Amniotic epithelial cell (primary cell): ENCODE measurements at places on chromosomes 4 and X.

GRCh38 chr4:148170408-148171365 is 271.5 kb downstream of the NR3C2 start:
- no peak for DNase-seq

DNA sequence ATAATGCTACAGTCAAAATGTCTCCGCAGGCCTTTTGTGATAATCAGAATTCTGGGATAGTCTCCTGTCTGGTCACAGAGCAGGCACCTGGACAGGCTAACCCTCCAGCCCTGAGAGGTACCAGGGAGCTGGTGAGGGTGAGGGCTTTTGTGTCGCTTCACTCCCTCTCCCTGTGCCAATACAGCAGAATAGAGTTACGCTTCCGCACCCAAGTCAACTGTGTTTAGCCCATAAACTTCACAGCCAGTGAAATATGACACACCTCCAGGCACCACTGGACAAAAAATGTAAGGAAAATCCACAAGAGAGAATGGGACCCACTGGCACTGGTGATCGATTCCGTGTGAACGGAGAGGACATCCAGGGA is 1.3 kb downstream of the GAK start:
- no peak for DNase-seq

DNA sequence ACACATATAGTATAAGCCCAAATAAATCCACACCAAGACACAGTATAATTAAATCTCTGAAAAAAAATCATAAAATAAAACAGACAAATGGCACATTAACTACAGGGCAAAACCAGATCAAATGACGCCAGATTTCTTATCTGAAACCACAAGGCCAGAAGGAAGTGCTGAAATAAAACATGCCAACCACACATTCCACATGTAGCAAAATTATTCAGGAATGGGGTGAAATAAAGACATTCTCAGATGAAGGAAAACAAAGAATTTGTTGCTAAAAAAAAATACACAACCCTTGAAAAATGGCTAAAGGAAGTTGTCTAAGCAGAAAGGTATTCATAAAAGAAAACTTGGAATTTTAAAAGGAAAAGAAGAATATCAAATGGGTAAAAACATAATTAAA is 4.5 kb upstream of the DCAF12L1 start:
- DNase-seq, result no peak

- no peak for DNase-seq
Measured at GRCh38 chrX:29196501-29196900, 609.3 kb downstream of the IL1RAPL1 start.

DNA sequence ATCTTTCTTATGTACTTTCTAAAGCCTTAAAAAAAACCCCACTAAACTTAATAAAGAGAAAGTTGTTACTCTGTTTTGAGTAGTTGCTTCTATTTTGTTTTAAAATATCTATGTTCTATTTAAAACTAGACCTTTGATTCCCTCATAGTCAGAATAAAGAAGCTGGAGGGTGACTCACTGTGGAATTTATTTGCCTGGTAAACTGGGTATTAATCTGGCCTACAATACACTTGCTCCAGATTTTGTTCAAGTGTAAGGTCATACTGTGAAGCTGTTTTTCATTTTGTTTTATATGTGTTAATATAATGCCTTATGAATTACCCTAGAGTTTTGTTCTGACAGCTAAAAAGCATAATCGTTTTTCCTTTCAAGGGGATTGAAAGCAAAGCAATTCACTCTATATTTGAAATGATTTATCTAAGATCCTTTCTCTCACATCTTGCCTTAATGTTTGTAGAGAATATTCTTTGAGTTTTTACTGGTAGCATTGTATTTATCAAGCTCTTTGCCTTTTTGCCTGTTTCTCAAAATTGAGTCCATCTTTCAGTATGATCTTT is 277.4 kb upstream of the PITX2 start:
- DNase-seq, result peak; percentile 30

DNA sequence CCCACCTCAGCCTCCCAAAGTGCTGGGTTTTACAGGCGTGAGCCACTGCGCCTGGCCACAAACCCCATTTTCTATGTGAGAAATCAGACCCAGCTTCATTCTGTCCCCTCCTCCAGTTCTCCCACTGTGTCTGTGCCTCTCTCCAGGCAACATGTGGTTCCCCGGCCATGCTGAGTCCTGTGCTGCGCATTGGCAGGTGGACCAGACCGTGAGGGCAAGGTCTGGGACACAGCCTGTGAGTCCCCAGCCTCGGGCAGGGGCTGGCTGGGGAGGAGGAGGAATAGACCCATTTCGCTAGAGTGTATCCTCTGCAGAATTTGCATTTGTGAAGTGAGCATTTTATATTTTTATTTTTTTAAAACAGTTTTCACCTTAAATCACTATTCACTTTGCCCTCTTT is 21.5 kb upstream of the CLDN24 start:
- DNase-seq, result no peak

GRCh38 chr4:83381173-83381572 is 46.5 kb upstream of the HPSE start:
- no peak for DNase-seq

DNA sequence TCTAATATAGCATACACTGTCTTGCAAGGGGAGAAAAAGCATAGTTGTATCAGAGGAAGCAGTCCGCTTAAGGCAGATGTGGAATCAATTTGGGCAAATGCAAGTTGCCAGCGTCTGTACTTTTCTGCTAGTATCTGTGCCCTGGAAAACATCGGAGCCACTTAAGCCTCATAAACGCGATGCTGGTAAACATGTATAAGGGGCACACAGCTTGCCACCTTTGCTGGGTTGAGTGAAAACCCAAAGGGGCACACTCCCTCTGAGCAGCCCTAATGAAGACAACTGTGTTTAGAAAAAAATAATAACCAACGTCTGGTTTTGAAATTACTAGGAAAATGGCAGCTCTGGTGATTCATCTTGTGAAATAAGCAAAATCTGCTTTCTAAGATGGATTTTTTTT is 24.3 kb downstream of the SMIM20 start:
- no peak for DNase-seq

GRCh38 chr4:20506827-20507226 is 193.4 kb upstream of the PACRGL start:
- peak; percentile 93 for DNase-seq

DNA sequence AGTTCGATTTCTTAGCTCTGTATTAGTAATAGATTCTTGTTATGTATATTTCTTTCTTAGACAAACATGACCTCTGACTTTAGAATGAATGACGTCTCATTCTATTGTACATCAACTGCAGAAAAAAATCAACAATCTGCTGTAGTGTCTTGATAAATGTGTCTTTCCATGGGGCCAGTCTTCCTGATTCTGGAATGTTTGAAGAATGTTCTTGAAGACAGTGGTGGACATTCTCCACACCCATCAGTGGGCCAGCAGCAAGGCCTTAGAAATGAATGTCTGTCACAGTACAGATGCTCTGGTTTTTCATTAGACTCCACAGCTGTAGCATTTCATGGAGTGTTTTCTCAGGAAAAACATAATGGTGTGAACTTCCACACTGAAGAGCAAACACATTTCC is 63.2 kb upstream of the FAM47B start:
- peak; percentile 29 for DNase-seq

DNA sequence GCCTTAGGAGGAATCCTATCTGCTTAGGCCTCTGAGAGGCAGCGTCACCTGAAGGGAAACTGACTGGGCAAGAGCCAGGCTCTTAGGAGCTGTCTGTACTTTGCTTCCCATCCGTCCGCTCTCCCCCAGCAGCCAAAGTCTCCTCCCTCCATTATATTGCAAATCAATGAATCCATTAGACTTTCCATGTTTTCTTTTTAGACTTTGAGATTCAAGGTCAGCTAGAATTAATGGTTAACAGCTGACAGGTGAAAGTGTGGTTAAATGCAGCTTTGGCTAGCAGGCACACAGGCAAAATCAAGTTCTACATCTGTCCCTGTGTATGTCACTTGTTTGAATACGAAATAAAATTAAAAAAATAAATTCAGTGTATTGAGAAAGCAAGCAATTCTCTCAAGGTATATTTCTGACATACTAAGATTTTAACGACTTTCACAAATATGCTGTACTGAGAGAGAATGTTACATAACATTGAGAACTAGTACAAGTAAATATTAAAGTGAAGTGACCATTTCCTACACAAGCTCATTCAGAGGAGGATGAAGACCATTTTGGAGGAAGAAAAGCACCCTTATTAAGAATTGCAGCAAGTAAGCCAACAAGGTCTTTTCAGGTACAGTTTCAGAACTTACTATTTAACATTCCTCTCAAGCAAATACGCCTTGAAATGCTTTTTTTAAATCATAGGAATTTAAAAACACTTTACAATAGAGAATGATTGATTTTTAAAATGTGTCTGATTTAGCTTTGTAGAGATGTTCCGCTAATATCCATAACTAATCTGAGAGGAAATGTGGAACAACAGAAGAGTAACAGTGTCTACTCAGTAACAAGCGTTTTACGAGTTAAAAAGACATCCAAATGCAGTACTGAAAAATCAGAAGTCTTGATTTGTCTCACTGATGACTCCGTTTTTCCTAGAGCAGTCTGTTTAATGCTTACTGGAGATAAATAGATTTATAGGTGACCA is at the start of gene F11:
TSS of gene F11 (plus strand) at position 507 of the 970 bp plus-strand sequence. CDS start 948 bp downstream, outside the sequence.
- no peak for DNase-seq

- no peak for DNase-seq
Measured at GRCh38 chr4:174696657-174697056, 132.4 kb downstream of the GLRA3 start.

DNA sequence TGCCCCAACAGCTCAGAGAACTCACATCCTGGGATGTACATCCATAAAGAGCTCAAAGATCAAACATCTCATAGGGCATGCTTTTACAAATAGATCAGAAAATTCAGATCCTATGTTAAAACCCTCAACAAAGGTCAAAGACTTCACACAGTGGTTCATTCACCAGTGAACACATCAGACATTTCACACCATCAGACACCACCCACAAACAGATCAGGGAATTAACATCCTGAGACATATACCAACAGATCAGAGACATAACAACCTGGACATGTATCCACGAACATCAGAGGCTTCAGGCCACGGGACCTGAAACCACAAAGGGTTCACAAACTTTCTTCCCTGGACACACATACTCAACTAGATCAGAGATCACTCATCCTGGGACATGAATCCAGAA is 23.4 kb downstream of the SUV39H1 start:
- no peak for DNase-seq

GRCh38 chr4:38591617-38592337 is 72.2 kb upstream of the KLF3 start:
- peak; percentile 53 for DNase-seq
